ENCODE measurements at places on chromosomes 5 and 9. TPM values are rescaled to one million over a fixed set of nuclear protein-coding genes. Genes with fewer than 3 reads are reported as not detected.

RANBP3L gene
- polyA plus RNA-seq = 7.7 TPM

SLC12A7 gene
- 31.7 TPM for polyA plus RNA-seq

SLC31A1 gene
- 29.2 TPM for polyA plus RNA-seq

TAS2R1 gene
- not detected for polyA plus RNA-seq

ITK gene
- 0.28 TPM for polyA plus RNA-seq

PRRX2 gene
- 0.85 TPM for polyA plus RNA-seq

CD274 gene
- 0.90 TPM for polyA plus RNA-seq

CYLC2 gene
- polyA plus RNA-seq = not detected

SLCO6A1 gene
- polyA plus RNA-seq = not detected

IL4 gene
- not detected for polyA plus RNA-seq

DRD1 gene
- polyA plus RNA-seq = not detected

C9 gene
- polyA plus RNA-seq = 0.50 TPM

TRIM32 gene
- 23.8 TPM for polyA plus RNA-seq

SPATA31A3 gene
- not detected for polyA plus RNA-seq

MEF2C gene
- 53.9 TPM for polyA plus RNA-seq

RAB3C gene
- polyA plus RNA-seq = 1.9 TPM

RUSC2 gene
- 16.7 TPM for polyA plus RNA-seq

REEP2 gene
- polyA plus RNA-seq = 10.9 TPM

F12 gene
- polyA plus RNA-seq = 4.6 TPM

SLC46A2 gene
- 0.30 TPM for polyA plus RNA-seq

SLC6A19 gene
- polyA plus RNA-seq = 55.8 TPM

MEIKIN gene
- 0.19 TPM for polyA plus RNA-seq

TAL2 gene
- 2.7 TPM for polyA plus RNA-seq

ELAVL2 gene
- 4.4 TPM for polyA plus RNA-seq

GNPDA1 gene
- 66.7 TPM for polyA plus RNA-seq

IGFBPL1 gene
- polyA plus RNA-seq = 1.9 TPM

SLC4A9 gene
- 18.1 TPM for polyA plus RNA-seq

SLC6A7 gene
- not detected for polyA plus RNA-seq

WDR36 gene
- 29.6 TPM for polyA plus RNA-seq

PRDM9 gene
- not detected for polyA plus RNA-seq

TYRP1 gene
- 1.2 TPM for polyA plus RNA-seq

OCLN gene
- 45.0 TPM for polyA plus RNA-seq

NOXA1 gene
- polyA plus RNA-seq = 4.9 TPM

MEGF10 gene
- 0.54 TPM for polyA plus RNA-seq

GOLGA1 gene
- 16.8 TPM for polyA plus RNA-seq

ANKRD20A1 gene
- polyA plus RNA-seq = 3.9 TPM

SPATA31A6 gene
- not detected for polyA plus RNA-seq

ZSWIM6 gene
- polyA plus RNA-seq = 25.5 TPM

PPP3R2 gene
- 0.10 TPM for polyA plus RNA-seq

SPINK4 gene
- polyA plus RNA-seq = not detected

ZNF462 gene
- 25.9 TPM for polyA plus RNA-seq

AK1 gene
- polyA plus RNA-seq = 40.0 TPM

SPAAR gene
- 1.5 TPM for polyA plus RNA-seq

LHX3 gene
- polyA plus RNA-seq = not detected
